Endothelial cell of umbilical vein (primary cell): ENCODE measurements at places on chromosomes 5 and 9. TPM values are rescaled to one million over a fixed set of nuclear protein-coding genes. Genes with fewer than 3 reads are reported as not detected.

DNA sequence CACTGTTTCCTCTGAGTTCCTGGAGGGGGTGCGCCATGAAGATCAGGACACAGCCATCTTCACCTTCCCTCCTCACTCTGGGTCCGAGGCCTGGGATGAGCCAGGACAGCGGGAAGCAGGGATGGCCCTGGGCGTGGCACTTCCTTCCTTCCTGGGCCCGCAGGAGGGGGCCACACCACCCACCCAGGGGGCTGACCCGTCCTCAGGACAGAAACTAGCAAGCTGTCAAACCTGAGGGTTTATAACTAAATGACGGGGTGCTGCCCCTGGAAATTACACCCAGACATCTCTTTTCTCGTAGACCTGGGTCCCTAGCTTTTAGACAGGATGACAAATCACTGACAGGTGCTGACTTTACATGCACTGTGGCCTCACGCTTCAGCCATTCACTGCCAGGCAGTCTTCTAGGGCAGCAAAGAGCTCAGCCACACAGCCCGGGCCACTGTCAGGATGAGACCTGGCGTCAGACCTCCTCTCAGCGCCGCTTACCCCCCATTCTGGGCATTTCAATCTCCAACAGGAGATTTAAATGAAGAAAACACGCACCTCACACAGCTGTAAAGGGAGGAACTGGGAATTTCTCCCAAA, 8.1 kb downstream of the FCN2 start:
- DNase-seq = no peak
- no peak overlapping the region for H3K27ac ChIP-seq
- no peak overlapping the region for H3K4me3 ChIP-seq
- no peaks in the 10 kb centered on the region for H3K36me3 ChIP-seq

GRCh38 chr5:81225463-81225862, 7.7 kb upstream of the CKMT2 start:
- H3K27ac ChIP-seq = no peak overlapping the region
- H3K4me1 ChIP-seq = no peaks in the 10 kb centered on the region
- no peak for DNase-seq
- no peak overlapping the region for H3K4me3 ChIP-seq

GRCh38 chr9:136487672-136488071, 4.8 kb upstream of the SEC16A start:
- no peaks in the 10 kb centered on the region for H3K27me3 ChIP-seq
- H3K27ac ChIP-seq = no peak overlapping the region
- H3K4me1 ChIP-seq = peaks cover 8% of the 10 kb centered on the region

DNA sequence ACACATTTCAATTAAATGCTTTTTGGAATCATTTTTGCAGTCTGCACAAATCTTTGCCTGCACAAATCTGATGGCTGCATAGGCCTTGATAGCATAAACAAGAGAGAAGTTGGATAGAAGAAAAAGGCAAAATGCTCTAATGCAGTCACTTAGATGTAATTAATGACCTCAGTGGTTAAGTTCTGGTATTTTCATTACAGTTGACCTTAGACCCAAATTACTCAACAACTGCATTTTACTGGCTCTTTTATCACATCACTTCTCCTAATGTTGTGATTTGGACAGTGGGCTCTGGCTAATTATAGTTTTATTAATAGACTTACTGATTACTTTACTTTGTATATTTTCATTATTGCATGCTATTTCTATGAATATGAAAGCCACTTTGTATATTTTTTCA, 34.3 kb downstream of the NTRK2 start:
- DNase-seq = no peak
- peaks cover 9% of the 10 kb centered on the region for H3K4me1 ChIP-seq
- H3K27ac ChIP-seq = no peak overlapping the region
- no peak overlapping the region for H3K4me3 ChIP-seq
- H3K36me3 ChIP-seq = no peaks in the 10 kb centered on the region

Gene SLC25A48
- total RNA-seq = not detected in 2 replicates

Gene EQTN
- not detected in 2 replicates for total RNA-seq

Gene CORO2A
- 0.30 and 0.53 TPM in 2 replicates for total RNA-seq

Gene OR1Q1
- not detected in 2 replicates for total RNA-seq
